ENCODE measurements at places on chromosomes 3 and 15.
A peak's percentile ranks its signal among the peaks of the same experiment; 100 is the strongest.

DNA sequence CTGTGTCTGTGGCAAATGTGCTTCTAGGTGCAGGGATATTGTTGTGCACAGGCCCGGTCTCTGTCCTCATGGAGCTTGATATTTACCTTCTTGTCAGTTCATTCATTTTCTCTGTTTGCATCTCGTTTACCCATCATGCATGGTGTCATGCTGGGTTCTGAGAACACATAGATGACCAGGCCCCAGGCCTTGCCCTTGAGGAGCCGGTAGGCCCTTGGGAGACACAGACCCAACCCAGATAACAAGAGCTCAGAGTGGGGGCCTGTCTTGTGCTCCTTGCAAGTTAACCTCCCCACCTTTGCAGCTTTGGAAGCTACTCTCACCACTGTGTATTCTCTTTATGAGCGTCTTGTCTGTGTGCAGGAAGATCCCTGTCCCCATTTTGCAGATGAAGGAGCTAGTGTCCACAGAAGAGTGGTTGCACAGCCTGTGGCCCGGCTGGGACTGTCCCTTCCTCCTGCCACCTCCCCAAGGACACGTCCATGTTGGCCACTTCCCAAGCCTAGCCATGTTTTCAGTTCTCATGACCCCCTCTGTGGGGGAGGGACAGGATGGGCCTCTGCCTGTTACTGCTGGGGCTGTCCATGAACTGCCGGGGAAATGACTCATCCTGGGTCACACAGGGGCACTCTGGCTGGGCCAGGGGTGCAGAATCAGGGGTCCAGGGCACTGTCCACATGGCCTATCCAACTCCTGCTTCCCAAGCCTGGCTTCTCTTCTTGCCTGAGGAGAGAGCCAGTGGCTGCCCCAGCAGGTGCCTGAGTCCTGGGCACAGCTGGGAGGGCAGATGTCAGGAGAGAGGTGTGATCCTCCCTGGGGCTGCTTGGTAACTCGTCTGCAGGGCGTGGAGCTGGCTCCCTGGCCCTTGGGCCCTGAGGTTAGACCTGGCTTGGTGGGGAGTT lies 3.4 kb downstream of the SNX33 start:
- H3K4me1 ChIP-seq: peaks cover 68% of the 10 kb centered on the region
- no peak for DNase-seq
- peaks cover 6% of the 10 kb centered on the region for H3K27me3 ChIP-seq
- H3K27ac ChIP-seq: peak overlapping the region; percentile 59
- peaks cover 26% of the 10 kb centered on the region for H3K36me3 ChIP-seq

DNA sequence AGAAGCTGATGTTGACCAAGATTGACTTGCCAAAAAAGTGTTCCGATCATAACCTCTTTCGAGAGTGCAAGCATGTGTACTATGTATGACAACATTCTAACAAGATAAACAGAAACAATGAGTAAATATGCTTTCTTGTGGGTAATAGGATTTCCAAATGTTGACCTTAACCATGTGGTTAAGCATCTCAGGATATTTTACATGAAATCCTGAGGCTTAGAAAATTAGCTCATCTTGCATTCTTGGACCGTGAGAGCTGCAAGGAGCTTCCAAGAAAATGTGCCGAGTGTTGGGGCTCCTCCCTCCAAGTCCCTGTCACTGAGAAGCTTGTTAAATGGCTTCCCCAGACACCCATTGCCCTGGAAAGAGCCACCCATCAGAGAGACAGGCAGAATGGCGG lies 50.1 kb downstream of the C3orf20 start:
- H3K27me3 ChIP-seq: peaks cover 12% of the 10 kb centered on the region
- H3K4me1 ChIP-seq: peaks cover 45% of the 10 kb centered on the region
- peak overlapping the region; percentile 53 for H3K4me3 ChIP-seq
- H3K27ac ChIP-seq: peak overlapping the region; percentile 96
- DNase-seq: no peak
- H3K36me3 ChIP-seq: no peaks in the 10 kb centered on the region

DNA sequence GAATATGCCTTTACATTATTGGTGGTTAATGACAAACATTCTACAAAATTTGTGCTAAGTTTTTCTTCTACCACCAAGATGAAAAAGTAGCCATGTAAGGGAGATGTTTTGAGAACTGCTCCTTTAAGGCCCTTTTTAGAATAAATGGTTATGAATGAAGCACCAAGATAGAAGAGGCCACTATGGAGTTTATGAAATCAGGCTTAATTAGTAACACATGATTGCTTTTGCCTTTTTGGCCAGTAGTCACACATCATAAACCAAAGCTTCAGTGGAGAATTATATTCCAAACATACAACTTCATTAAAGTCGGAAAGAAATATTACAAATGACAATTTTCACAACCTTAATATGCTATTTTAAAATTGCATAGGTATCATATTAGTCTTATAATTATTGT lies 331.7 kb downstream of the RBMS3 start:
- no peak overlapping the region for H3K4me3 ChIP-seq
- no peak for DNase-seq
- H3K4me1 ChIP-seq: no peaks in the 10 kb centered on the region
- H3K27me3 ChIP-seq: peaks cover 3% of the 10 kb centered on the region
- H3K36me3 ChIP-seq: no peaks in the 10 kb centered on the region
- no peak overlapping the region for H3K27ac ChIP-seq

- no peaks in the 10 kb centered on the region for H3K36me3 ChIP-seq
- H3K27ac ChIP-seq: no peak overlapping the region
- H3K4me3 ChIP-seq: no peak overlapping the region
- H3K27me3 ChIP-seq: peaks cover 21% of the 10 kb centered on the region
- H3K4me1 ChIP-seq: peaks cover 15% of the 10 kb centered on the region
- DNase-seq: no peak
Observed at GRCh38 chr3:11195721-11196332, 41.5 kb downstream of the HRH1 start.

- no peak for DNase-seq
- peaks cover 6% of the 10 kb centered on the region for H3K36me3 ChIP-seq
- no peaks in the 10 kb centered on the region for H3K27me3 ChIP-seq
- H3K27ac ChIP-seq: no peak overlapping the region
Observed at GRCh38 chr3:151174351-151174750, 28.7 kb downstream of the GPR171 start.

DNA sequence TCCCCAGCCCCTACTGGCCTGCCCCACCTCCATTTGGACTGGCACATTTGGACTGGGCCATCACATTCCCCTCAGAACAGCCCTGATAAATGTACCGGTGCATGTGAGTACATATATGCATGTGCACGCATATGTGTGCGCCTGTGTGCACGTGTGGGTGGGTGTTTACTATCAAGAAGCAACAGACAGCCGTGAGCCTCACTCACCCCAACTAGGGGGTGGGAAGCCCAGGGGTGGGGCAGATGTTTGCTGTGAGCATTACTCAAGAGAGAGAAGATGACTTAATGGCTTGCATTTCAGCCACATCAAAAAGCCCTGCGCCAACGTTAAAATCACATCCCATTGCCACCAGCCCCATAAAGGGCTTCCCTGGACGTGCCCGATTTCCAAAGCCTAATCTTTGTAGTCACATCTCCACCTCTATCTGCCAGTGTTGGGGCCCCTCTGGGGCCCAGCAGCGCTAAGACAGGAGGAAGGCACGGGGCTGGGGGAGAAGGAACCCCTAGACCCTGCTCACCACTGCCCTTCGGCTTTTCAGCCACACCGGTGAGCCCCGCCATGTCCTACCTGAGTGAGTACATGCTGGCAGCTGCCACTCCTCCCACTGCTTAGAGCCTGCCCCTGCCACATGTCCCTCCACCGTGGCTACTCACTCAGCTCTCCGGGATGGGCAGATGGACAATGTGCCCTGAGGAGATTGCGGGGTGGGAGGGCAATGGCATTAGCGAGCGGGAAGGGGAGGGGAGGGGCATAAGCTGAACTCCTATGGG lies 10.9 kb downstream of the ITIH3 start:
- DNase-seq: no peak
- H3K4me1 ChIP-seq: no peaks in the 10 kb centered on the region
- H3K27me3 ChIP-seq: peaks cover 4% of the 10 kb centered on the region
- H3K27ac ChIP-seq: peak overlapping the region; percentile 36
- H3K4me3 ChIP-seq: no peak overlapping the region

DNA sequence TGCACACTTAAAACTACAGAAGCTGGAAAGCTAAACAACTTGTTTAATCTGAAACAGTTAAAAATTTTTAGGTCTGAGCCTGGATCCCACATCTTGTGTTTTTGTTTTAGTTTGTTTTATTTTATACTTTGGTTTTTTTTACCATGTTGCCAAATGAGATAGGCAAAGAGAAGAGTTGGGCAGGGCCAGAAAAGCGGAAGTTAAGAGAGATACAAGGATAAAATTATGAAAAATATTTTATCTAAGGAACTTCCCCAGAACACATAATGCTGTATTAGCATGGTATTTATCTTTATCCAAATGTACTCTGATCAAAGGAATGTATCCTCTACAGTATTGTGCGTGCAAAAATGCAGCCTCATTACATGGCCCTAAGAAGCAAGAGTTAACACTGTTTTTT lies 50.7 kb downstream of the PROS1 start:
- no peak overlapping the region for H3K4me3 ChIP-seq
- H3K36me3 ChIP-seq: peaks cover 31% of the 10 kb centered on the region
- H3K27me3 ChIP-seq: no peaks in the 10 kb centered on the region
- no peak overlapping the region for H3K27ac ChIP-seq

- H3K36me3 ChIP-seq: no peaks in the 10 kb centered on the region
- no peak for DNase-seq
- no peak overlapping the region for H3K4me3 ChIP-seq
- peaks cover 29% of the 10 kb centered on the region for H3K4me1 ChIP-seq
Observed at GRCh38 chr3:107265526-107265925, 111.7 kb upstream of the CCDC54 start.

GRCh38 chr3:141913150-141913811 lies 36.8 kb downstream of the ATP1B3 start:
- no peak overlapping the region for H3K27ac ChIP-seq
- H3K27me3 ChIP-seq: no peaks in the 10 kb centered on the region
- peaks cover 84% of the 10 kb centered on the region for H3K36me3 ChIP-seq
- H3K4me1 ChIP-seq: no peaks in the 10 kb centered on the region

GRCh38 chr3:153023896-153024295 lies 138.1 kb upstream of the RAP2B start:
- H3K36me3 ChIP-seq: no peaks in the 10 kb centered on the region
- no peak for DNase-seq
- no peaks in the 10 kb centered on the region for H3K27me3 ChIP-seq
- no peak overlapping the region for H3K27ac ChIP-seq
- H3K4me3 ChIP-seq: no peak overlapping the region

DNA sequence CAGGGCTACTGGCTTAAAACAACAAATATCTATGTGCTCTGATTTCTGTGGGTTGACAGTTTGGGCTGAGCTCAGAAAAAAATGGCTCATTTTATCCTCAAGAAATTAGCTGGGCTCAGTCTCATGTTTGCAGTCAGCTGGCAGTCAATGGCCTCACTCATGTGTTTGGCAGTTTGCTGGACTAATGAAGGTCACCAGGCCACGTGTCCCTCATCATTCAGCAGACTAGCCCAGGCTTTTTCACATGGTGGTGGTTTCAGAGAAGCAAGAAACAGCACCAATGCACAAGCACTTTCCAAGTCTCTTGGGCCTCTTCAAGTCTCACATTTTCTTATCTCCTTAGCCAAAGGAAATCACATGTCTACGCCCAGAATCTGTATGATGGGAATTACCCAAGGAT lies 478.3 kb upstream of the PPP2R3A start:
- H3K27ac ChIP-seq: no peak overlapping the region
- no peaks in the 10 kb centered on the region for H3K36me3 ChIP-seq
- no peaks in the 10 kb centered on the region for H3K27me3 ChIP-seq
- H3K4me1 ChIP-seq: peaks cover 23% of the 10 kb centered on the region
- no peak overlapping the region for H3K4me3 ChIP-seq
- DNase-seq: no peak

DNA sequence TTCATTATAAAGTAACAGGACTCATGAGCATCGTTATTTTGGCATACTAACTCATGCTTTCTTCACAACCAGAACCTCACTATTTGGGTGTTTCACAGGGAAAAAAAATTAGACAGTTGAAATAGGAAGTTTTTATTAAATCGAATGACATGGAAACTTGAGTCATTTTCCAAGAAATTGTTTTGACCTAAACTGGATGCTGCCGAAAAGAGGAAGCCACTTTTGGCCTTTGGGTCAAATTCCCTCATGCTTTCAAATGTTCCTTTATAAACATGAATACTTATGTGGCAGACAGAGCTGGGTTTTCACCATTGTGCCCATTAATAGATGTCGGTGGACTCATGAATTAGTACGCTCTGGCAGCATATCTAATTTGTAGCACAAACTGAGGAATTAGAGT lies 224.9 kb downstream of the MCTP2 start:
- no peak overlapping the region for H3K27ac ChIP-seq
- H3K36me3 ChIP-seq: peaks cover 4% of the 10 kb centered on the region
- DNase-seq: no peak
- H3K4me3 ChIP-seq: no peak overlapping the region
- no peaks in the 10 kb centered on the region for H3K27me3 ChIP-seq

DNA sequence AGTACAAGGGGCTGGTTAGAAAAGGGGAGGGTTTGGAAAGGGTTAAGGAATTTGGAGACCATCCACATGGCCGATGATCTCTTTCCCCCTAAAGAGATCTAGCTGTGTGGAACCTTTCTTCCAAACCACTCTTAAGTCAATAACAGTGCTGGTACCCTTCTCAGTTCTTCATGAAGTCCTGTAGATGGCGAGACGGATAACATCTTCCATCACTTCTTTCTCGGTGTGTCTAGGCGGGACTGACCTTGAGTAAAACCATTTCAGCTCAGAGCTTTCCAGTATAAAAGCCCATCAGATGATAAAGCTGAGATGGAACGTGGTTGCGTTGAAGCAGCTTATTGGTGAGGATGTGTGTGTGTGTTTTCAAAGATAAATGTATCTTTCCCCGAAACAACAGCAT lies 151.5 kb upstream of the BHLHE40 start:
- H3K4me3 ChIP-seq: no peak overlapping the region
- no peaks in the 10 kb centered on the region for H3K27me3 ChIP-seq
- DNase-seq: no peak
- H3K36me3 ChIP-seq: peaks cover 78% of the 10 kb centered on the region
- peaks cover 59% of the 10 kb centered on the region for H3K4me1 ChIP-seq
- no peak overlapping the region for H3K27ac ChIP-seq

GRCh38 chr3:184389384-184389783 lies 9.5 kb downstream of the CHRD start:
- H3K4me1 ChIP-seq: peaks cover 10% of the 10 kb centered on the region
- no peaks in the 10 kb centered on the region for H3K36me3 ChIP-seq
- peak; percentile 22 for DNase-seq
- peaks cover 7% of the 10 kb centered on the region for H3K27me3 ChIP-seq

DNA sequence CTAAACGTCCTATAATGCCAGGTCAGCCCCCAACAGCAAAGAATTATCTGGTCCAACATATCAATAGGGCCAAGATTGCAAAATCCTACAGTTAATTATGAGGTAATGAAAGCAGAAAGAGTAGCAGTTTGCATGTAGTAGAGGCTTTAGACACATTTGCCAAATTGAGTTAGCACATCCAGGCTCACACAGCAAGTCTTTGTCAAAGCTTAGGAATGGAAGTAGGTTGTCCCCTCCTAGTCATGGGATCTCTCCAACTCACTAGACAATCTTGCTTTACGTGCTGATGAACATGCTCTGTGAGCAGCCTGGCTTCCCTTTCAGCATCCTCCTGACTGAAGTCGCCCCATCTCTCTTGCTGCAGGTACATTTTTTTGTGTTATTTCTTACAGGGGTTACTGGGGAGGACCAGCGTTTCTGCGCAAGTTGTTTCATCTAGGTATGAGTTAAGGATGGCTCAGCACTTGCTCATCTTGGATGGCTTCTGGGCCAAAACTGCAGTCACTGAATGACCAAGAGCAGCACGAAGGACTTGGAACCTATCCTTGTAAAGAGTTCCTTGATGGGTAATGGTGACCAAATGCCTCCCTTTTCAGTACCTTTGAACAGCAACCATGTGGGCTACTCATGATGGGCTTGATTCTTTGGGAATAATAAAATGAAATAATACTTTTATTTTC lies 55.9 kb downstream of the SQOR start:
- H3K4me1 ChIP-seq: no peaks in the 10 kb centered on the region
- no peak overlapping the region for H3K27ac ChIP-seq
- DNase-seq: no peak
- no peak overlapping the region for H3K4me3 ChIP-seq
- no peaks in the 10 kb centered on the region for H3K36me3 ChIP-seq
